ENCODE measurements at places on chromosomes 2 and 18.

DNA sequence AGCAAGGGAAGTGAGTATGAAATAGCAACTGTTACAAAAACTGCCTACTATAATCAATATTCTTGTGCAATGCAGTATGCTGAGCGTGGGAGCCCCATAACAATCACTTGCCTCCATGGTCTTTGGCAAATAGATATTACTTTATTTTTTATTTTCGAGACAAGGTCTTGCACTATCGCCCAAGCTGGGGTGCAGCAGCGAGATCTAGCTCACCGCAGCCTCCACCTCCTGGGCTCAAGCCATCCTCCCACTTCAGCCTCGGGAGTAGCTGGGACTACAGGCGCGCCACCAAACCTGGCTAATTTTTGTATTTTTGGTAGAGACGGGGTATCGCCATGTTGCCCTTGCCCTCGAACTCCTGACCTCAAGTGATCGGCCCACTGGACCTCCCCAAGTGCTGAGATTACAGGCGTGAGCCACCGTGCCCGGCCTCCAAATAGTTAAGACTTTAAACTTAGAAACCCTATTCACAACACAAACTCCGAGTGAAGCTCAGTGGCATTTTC lies 1.2 kb upstream of the CCNT2 start:
- no peak for DNase-seq

GRCh38 chr2:48874282-48874681 lies 118.8 kb upstream of the LHCGR start:
- no peak for DNase-seq

DNA sequence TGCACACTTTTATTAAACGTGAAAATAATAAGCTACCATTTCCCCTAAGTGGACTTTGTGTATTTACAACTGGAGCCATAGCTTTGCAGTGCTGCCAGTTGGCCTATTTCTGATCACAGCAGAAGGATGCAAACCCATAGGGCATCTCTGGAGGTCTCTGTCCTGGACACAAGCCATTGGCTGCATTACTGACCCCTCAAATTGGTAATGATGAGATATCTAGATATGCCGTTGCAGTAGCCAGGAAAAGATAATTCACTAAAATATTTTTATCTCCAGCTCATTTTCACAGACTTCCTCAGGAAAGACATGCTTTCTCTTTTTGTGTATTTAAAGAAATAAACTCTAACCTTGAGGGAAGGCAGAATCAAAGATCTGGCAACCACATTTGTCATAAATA lies 182.5 kb downstream of the TDRD15 start:
- no peak for DNase-seq

DNA sequence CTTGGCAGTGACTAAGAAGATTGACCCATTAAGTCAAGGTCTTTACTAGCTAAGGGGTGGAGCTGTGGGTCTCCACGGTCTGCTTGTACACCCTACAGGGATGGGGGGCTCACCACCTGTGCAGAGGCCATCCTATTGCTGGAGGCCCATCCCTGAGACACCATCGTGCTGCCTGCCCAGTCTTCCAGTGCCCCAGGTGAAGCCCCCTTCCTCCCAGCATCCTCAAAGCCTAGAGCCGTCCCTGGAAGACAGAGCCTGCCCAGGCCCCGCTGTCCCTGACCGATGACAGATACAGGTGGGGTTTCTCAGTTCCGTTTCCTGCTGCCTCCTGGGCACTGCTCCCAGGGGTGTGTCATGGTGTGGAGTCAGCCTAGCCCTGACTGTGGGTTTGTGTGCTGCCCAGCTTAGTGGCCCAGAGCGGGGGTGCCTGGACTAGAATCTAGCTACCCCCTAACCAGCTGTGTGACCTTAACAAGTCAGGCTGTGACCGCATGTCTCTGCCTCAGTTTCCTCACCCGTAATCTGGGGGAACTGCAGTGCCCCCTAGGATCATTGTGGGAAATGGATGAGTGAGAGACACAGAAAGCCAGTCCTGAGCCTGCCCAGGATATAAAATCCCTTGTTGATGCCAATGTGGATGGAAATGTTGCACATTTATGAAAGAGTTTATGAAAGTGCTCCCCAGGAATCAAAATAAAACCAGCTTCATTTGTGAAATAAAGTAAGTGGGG lies 2.0 kb downstream of the OTOS start:
- no peak for DNase-seq

GRCh38 chr2:104896446-104896845 lies 42.5 kb downstream of the POU3F3 start:
- DNase-seq, result no peak

GRCh38 chr2:100142393-100142792 lies at the start of gene AFF3:
TSS of gene AFF3 (minus strand) at chr2:100142590. CDS start at chr2:100104454, 38,136 bp downstream.
- peak; percentile 79 for DNase-seq

DNA sequence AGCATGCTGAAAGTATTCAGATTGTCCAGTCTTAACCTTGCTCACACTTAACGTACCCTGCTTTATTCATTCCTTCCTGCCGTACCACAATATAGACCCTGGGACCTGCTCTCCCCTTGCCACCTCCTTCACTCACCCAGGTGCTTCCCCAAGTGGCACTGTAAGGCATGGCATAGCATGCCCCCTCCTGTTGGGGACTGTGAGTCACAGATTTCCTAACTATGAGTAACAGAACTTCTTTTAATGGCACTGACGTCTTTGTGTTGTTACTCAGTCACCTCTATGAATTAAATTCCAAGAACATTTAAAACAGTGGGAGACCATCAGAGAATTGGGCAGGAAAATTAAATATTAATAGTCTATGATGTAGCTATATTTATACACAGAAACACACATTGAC lies 117.2 kb downstream of the CTNNA2 start:
- DNase-seq, result no peak

GRCh38 chr2:46510598-46511177 lies 31.3 kb downstream of the TMEM247 start:
- DNase-seq, result no peak

GRCh38 chr18:50069422-50069821 lies 125.5 kb downstream of the MYO5B start:
- no peak for DNase-seq

DNA sequence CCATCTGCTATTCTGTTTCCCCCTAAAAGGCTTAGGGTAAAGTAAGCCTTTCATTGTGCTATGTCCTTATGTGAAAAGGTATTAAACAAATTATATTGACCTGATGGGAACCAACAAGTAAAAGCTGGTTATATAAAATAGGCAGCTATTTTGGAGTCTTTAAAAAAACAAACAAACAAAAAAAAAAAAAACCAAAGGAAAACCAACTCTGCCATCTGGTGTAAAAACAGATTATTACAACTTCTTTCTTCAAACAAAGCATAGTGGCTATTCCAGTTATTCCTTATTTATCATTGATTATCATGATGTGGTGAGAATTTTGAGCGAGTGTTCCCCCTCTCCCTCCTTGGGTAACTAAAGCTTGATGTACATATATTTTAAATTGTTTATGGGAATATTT lies 122.3 kb upstream of the FHL2 start:
- peak; percentile 37 for DNase-seq

GRCh38 chr18:77551055-77551454 lies 301.4 kb downstream of the GALR1 start:
- no peak for DNase-seq

DNA sequence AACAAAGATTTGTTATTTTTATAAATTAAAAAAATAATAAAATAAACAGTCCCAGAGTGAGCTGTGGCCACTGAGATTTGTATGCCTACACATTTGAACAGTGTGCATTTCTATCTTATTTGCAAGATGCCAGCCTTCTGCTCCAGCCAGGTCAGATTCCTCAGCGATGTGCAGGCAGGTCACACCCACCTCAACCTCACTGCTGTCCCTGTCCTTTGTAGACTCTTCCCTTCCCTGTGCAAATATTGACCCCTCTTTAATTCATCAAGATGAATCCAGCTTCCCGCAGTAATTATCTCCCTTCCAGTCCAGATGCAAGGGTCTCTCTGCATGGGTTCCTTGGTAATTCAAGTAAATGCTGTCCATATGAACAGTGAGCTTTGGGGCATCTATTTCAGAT lies 256.2 kb downstream of the PIEZO2 start:
- no peak for DNase-seq

DNA sequence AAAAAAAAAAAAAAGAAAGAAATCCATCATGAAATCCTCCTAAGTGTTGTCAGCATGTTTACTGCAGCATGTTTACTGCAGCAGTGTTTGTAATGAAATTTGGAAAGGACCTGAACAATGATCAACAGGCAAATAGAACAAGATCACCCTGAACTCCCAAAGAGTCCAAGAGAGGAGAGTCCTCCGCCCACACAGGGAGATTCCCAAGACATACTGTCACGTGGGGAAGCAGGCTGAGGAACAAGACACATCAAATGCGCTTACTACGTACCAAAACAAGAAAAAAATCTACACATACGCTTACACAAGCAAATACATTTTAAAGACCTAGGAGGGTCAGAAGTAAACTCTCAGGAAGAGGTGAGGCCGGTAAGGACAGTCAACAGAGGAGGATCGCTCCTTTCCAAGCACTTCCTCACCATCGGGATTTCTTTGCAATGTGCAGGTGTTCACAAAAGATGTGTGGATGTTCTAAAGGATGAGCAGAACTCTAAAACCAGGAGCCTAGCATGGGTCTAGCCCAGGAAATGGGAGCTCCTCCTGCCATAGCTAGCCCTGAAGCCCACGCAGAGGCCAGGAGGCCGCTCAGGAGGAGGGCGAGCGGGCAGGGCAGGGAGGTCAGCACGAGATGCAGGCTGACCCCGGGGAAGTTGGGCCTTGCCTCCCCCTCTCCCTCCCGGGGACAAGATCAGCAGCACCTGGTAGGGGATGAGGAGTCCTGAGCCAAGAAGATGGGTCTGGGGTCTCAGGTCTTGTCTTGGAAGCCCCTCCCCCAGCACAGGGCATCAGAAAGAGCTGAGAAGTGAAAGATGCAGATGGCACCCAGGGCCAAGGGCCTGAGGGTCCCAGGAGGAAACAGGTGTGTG lies 66.4 kb downstream of the ZNF516 start:
- no peak for DNase-seq

DNA sequence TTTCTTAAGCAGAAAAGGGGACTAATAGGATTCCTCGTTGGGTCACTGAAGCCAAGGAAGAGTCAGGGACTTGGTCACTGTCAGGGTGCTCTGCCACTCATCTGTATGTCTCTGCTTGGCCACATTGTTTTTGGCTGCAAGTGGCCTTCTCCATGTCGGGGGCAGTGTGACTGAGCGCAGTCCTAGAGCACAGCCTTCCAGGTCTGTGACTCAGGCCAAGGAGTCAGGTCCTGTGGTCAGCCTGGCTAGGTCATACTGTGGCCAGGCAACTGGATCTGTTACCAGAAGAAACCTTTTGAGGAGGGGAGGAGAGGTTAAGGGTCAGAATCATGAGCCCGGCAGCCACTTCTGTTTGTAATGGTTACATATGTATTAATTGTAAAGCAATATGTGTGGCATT lies 61.3 kb downstream of the GALNT1 start:
- DNase-seq, result no peak

DNA sequence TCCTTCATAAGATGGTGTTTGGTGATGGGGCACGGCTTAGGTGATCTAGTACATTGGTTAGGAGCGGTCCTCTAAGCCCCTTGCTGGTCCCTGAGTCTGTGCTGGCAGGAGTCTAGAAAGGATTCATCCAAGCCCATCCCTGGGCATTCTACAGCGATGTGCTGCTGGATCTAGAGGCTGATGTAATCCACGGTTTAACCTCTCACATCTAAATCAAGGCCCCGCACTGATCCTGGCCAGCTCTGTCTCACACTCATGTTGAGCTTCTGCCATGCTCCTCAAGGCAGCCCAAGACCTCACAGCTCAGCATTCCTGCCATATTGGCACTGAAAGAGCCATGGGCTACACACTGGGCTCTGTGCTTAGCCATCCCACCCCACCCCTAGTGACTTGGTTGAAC lies 664.8 kb downstream of the STK39 start:
- no peak for DNase-seq

DNA sequence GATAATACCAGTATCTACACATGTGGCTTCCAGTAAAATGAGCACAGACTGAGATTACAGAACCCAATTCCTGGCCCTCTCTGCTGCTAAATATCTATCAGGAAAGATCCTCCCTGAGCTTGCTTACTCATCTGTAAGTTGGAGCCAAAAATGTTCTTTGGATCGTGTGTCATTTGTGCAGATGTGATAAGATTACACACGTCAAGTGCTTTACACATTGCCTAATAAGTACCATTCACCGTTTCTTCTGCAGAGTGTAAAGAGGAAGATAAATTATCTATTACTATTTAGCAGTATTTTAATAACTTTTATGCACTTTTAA lies 23.2 kb upstream of the SLC20A1 start:
- DNase-seq, result no peak

DNA sequence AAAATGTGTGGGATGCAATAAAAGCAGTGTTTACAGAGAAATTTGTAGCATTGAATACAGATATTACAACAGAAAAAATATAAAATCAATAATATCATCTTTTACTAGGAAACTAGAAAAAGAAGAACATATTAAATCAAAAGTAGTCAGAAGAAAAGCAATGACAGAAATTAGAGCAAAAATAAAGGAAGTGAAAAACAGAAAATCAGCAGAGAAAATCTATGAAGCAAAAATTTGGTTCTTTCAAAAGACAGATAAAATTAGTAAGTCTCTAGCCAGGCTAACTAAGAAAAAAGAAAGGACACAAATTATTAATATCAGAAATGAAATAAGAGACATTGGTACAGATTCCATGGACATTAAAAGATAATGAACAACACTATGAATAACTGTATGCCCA lies 212.0 kb upstream of the MGAT5 start:
- no peak for DNase-seq

- no peak for DNase-seq
Measured at GRCh38 chr2:88549616-88550292, 77.5 kb downstream of the EIF2AK3 start.
